Stimulated activated CD4-positive, alpha-beta T cell treated with anti-CD3 and anti-CD28 coated beads, Interleukin-2, amount 100 ng/mL, for 4 hours (primary cell): ENCODE measurements at places on chromosomes 4 and X.

GRCh38 chrX:40179283-40179682 lies 81.5 kb upstream of the BCOR start:
- no peak for DNase-seq

DNA sequence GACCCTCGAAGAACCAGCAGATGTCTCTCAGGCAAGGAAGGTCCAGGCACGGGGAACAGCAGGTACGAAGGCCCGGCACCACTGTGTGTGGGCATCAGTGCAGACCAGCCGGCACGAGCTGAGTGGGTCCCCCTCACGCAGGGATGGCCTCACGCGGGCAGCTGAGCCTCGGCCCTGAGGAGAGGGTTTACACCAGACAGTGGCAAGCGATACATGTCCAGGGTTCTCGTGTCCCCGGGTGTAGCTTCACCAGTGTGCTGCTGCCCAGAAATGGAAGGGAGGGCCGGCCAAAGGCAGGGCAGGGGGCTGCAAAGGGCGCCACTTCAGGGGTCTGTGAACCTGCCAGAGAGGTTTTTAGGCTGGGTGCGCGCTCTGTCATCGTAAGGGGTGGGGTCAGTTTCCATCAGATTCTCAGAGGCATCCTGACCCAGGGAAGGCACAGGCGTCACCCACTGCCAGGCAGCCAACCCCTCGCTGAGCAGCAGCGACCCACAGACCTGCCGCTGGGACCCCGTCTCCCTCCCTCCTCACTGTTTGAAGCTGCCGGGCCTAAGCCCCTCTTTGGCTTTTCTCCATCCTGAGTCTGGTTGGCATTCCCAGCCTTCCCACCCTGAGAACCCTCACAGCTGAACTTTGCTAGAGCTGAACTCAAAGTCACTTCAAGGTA lies 107.0 kb downstream of the CPZ start:
- DNase-seq: no peak

GRCh38 chr4:156193800-156194199 lies 240.1 kb upstream of the CTSO start:
- no peak for DNase-seq

GRCh38 chrX:43881410-43882293 lies 598 bp downstream of the MAOB start:
- DNase-seq: no peak

- no peak for DNase-seq
Measured at GRCh38 chrX:82998163-82998562, 509.9 kb upstream of the POU3F4 start.

DNA sequence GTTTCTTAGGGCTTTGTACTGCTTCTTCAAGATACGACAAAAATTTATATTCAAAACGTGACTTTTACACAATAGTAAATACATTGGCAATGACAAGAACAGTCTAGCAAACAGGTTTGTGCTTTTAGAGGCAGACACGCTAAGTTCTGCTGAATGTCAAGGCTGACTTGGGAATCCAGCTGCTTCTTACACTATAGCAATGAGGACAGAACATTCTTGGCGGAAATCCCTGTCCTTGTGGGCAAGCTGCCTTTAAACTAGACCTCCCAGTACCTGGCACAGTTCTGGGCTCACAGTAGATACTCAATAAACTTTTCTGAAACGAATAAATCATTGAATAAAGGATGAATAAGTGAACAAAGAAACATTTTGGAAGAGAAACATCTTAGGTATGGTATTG lies 148.2 kb downstream of the RASL11B start:
- DNase-seq: no peak
